Breast epithelium (tissue), 4 donors: ENCODE measurements at places on chromosomes 7 and 10. TPM values are rescaled to one million over a fixed set of nuclear protein-coding genes. Genes with fewer than 3 reads are reported as not detected.
A peak's percentile ranks its signal among the peaks of the same experiment; 100 is the strongest.

- no peak overlapping the region for H3K27ac ChIP-seq
- H3K27me3 ChIP-seq, result no peaks in the 10 kb centered on the region
- DNase-seq, result no peak
- H3K4me1 ChIP-seq, result no peaks in the 10 kb centered on the region
- H3K36me3 ChIP-seq, result no peaks in the 10 kb centered on the region
These were observed 352.1 kb downstream of the FRMD4A start for GRCh38 chr10:13978533-13979115.

DNA sequence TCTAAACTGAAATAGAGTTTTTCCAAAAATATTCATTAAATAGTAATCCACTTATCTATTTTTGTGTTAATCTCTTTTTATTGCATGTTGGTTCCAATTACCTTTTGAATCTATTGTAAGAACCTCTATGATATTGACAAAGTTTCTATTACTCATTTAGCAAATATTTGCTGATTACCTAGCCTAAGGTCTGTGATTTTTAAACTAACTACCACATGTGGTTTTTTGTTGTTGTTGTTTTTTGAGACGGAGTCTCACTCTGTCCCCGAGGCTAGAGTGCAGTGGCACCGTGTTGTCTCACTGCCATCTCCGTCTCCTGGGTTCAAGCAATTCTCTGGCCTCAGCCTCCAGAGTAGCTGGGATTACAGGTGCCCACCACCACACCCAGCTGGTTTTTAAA, 2.0 kb upstream of the ASB13 start:
- DNase-seq, result no peak
- H3K36me3 ChIP-seq, result no peaks in the 10 kb centered on the region
- peaks cover 9% of the 10 kb centered on the region for H3K4me1 ChIP-seq

DNA sequence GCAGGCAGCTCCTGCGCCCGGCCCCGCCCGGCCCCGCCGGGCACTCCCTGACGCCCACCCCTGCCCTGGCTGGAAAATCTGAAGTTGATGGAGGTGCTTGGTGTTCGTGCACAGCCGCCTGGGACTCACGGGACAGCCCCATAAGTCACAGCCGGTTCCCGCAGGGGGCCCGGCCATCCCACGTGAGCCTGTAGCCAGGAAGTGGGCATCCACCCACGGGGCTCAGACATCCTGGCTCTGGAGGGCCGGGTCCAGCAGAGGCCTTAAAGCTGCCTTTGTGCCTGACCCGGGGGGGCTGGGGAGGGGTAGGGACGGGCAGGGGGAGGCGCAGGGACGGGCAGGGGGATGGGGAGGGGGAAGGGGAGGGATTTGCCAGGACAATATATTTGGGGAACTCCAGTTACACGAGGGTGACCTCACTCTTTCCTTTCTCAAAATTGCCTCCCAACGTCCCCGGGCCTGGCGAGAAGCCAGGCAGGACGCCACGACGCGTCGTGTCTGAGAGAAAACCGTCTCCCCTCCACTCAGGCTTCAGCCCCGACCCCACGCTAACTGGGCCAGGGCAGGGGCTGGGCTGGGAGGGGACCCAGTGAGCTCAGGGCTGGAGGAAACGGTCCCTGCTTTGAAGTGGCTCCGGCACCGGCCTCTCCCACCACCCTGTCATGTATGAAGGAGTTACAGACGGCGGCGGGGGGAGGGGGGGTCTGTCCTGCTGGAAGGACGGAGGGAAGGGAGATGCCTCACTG, 82.1 kb upstream of the PDGFA start:
- H3K27me3 ChIP-seq, result no peaks in the 10 kb centered on the region
- no peak for DNase-seq
- peak overlapping the region; percentile 92 for H3K27ac ChIP-seq
- no peaks in the 10 kb centered on the region for H3K36me3 ChIP-seq

DNA sequence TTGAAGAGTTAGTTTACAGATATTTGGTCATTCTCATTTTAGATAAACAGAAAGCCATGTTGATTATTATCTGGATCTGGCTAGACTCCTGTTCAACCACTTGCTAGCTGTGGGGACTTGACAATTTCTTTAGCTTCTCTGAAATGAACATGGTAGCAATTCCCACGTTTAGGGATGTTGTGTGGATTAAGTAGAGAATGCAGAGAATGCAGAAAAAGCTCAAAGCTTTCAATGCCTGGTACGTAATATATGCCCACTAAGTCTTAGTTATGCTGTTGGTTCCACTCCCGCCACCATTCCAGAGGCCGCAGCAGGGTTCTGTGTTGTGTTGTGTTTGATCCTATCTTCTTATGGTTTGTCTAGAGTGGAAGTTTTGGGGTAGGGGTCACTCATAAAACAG, 39.2 kb upstream of the RPA3 start:
- no peak for DNase-seq
- H3K27ac ChIP-seq, result no peak overlapping the region
- no peaks in the 10 kb centered on the region for H3K36me3 ChIP-seq
- H3K27me3 ChIP-seq, result no peaks in the 10 kb centered on the region
- no peaks in the 10 kb centered on the region for H3K4me1 ChIP-seq

- no peaks in the 10 kb centered on the region for H3K27me3 ChIP-seq
- H3K36me3 ChIP-seq, result peaks cover 5% of the 10 kb centered on the region
- DNase-seq, result no peak
- H3K4me1 ChIP-seq, result no peaks in the 10 kb centered on the region
- no peak overlapping the region for H3K4me3 ChIP-seq
- H3K27ac ChIP-seq, result no peak overlapping the region
These were observed 15.4 kb downstream of the GPNMB start for GRCh38 chr7:23261843-23262452.

GRCh38 chr10:130109796-130110245, 809 bp downstream of the C10orf143 start:
- no peaks in the 10 kb centered on the region for H3K4me1 ChIP-seq
- no peaks in the 10 kb centered on the region for H3K36me3 ChIP-seq
- DNase-seq, result peak; percentile 55
- H3K27ac ChIP-seq, result peak overlapping the region; percentile 92
- H3K27me3 ChIP-seq, result no peaks in the 10 kb centered on the region

The GHITM gene
- total RNA-seq, result 133 TPM

The PRKG1 gene
- 19.7 TPM for total RNA-seq

The FAM180A gene
- 9.1 TPM for total RNA-seq

GRCh38 chr7:17166824-17167379, 131.6 kb upstream of the AHR start:
- H3K36me3 ChIP-seq, result no peaks in the 10 kb centered on the region
- no peak for DNase-seq
- H3K27ac ChIP-seq, result no peak overlapping the region
- H3K27me3 ChIP-seq, result no peaks in the 10 kb centered on the region
- no peak overlapping the region for H3K4me3 ChIP-seq
